ENCODE measurements at places on chromosomes 16 and 17. TPM values are rescaled to one million over a fixed set of nuclear protein-coding genes. Genes with fewer than 3 reads are reported as not detected.

ITGB4 gene
- total RNA-seq, result 1.1 TPM

DNA sequence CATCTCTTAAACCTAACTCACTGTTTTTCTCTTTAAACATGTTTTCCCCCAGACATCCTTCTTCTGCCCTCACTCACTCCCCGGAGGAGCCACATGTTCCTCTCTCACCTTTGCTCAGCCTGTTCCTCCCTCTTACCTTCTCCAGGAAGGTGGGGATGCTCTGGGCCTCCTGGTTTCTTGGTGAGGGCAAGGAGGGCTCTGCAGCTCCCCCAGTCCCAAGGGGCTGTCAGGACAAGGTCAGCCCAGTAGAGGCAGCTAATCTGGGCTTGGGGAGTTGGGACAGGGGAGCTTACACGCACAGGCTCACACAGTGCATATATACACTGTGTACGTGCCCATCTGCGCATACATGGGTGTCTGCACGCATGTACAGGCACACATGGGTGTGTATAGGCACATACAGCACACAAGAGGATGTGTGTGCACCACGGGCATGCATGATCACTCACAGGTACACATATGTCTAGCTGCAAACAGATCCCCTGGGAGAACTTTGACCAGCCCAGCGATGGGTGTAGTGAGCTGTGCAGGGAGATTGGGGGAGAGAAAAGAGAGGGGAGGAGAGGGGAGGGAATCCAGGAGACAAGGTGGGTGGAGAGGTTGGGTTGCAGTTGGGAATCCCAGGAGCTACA lies 28.6 kb upstream of the SPNS3 start:
- DNase-seq, result no peak

DNA sequence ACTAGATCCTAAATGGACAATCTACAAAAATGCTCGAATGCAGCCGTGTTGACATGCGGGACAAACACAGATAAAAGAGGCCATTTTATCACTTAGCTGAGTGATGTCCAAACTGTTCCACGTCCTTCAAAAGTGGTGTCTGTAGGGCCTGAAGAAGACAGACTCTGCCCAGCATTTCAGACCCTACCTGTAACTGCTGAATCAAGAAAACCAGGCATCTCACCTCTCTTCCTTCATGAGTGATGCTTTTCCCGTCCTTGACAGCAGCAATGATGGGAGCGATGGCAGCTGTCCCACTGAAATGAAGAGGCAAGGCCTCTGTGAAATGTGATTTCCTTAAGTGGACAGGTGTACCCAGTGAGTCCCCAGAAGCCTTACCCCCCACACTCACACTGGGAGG lies 12.3 kb downstream of the ELAC2 start:
- DNase-seq, result no peak

- DNase-seq, result no peak
These were observed 439 bp upstream of the GNG13 start for GRCh38 chr16:800834-801511.

All from activated CD4-positive, alpha-beta memory T cell treated with anti-CD3 and anti-CD28 coated beads for 36 hours (primary cell).